ENCODE measurements at places on chromosomes 16 and 17.
A peak's percentile ranks its signal among the peaks of the same experiment; 100 is the strongest.

DNA sequence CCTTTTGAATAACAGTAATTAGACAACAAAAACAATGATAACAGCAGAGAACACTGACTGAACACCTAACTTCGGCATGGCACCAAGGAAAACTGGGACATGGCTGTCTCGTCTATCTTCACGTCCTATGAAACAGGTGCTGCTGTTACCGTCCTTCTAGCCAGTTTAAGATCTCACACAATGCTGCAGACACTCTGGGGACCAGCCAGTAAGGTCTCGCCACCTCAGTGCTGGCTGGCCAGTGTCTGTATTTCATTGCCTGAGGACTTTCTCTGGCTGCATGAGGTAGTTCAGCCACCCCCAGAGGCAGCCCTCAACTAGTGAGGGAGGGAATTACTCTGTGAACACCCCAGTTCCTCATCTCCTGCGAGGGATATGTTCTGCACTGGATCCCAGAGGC is 57.6 kb downstream of the AMFR start:
- no peak for DNase-seq

DNA sequence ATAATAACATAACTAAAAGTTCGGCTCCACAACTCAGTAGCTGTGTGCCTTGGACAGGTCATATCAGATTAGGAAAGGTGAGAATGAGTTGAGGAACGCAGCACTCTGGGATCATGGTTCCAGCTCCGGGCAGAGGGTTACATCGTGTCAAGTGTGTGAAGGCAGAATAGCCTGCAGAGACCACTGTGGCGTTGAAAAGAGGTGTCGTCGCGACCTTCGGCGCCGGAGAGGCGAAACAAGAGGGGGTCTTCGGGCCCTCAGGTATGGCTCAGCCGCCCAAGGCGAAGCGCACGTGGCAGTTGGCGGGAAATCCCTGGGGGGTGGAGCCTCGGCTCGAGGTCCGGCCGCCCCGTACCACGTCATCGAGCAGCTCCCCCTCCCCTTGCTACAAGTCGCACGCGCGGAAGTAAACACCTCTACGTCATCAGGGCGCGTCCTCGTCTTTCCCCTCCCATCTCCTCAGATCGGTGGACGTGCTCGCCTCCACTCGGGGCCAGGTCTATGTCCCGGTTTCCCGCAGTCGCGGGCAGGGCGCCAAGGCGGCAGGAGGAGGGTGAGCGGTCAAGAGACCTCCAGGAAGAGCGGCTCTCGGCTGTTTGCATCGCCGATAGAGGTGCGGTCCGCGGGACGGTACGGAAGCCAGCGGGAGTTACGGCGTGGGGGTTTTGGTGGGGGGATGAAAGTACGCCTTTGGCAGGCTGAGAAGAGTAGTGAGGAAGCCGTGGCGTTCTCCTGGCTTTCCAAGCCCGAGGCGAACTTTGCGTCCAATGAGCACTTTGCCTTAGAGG is at the start of gene DHX40:
Gene DHX40 (plus strand): TSS at position 440 of the 788 bp plus-strand sequence. CDS start 62 bp downstream, at position 502.
- peak; percentile 94 for DNase-seq

GRCh38 chr16:88569985-88570690 is at the start of gene ZC3H18:
ZC3H18 (plus strand) TSS chr16:88570403; CDS start chr16:88577124, 6,721 bp downstream.
- DNase-seq = peak; percentile 93

GRCh38 chr17:13569398-13570123 is 32.2 kb downstream of the HS3ST3A1 start:
- DNase-seq = no peak

DNA sequence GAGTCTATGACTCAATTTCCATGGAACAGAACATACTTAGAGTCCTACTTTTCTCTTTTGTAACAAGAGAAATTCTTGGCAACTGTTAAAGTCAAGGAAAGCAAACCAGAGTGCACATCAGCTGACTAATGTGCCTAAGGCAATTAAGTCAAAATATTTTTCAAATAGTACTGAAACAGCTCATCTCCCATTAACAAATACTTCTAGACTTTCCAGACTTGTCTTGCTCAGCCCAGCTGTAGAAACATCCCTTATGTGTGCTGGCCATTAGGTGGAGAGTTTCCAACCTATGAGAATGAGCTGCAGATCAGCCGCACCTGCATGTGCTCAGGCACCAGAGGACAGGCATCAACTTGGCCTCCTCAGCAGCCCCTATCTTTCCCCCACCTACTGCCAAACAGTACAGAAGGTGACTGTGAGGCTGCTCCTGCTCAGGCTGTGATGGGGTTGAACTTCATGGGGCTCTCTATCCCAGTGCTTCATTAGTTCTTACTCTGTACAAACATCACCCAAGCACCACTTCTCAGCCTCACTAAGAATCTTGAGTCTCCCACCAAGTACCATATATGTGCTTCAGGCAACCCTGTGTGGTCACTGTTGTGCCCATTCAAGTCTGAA is 32.2 kb downstream of the TEX2 start:
- no peak for DNase-seq

DNA sequence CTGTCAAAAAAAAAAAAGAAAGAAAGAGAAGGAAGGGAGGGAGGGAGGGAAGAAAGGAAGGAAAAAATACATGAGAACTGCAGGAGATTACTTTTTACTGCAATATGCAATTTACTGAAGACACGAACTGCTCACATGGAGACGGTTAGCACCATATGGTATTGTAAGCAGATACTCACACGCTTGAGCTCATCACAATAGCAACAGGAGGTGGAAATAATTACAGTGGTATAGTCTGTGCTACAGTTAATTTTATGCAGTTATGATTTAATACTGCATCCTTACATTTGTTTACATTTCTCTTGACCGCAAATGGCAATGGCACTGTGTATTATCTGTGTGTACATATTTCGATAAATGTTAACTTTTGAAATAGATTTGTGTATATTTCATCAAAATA is 21.4 kb upstream of the SLC46A1 start:
- DNase-seq = no peak

- peak; percentile 25 for DNase-seq
Observed at GRCh38 chr17:2929881-2930533, 133.4 kb downstream of the OR1D5 start.

- DNase-seq = no peak
Observed at GRCh38 chr17:56817066-56817465, 16.7 kb downstream of the C17orf67 start.

DNA sequence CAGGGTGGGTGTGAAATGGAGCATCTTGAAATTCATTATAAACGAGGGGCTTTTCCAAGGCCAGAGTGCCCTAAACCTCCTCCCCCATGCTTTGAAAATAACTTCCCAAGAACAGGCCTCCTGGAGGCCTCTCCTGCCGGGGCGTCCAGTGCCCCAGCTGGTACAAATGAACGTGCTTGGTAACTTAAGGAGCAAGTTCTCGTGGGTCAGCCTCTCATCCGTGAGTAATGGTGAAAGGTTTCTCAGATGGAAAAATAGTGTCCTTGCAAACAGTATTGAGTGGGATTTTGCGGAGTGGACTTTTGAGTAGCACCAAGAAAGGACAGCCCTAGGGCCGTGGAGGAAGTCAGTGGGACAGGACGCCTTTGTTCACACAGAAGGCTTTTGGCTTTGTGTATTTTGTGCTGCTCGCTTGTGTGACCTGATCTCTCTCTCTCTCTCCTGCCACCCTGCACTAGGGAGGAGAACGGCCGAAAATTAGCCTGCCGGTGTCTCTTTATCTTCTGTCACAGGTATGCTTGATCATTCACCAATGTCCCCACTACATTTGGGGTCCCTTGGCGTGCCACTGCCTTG is 34.6 kb downstream of the CLEC16A start:
- no peak for DNase-seq

DNA sequence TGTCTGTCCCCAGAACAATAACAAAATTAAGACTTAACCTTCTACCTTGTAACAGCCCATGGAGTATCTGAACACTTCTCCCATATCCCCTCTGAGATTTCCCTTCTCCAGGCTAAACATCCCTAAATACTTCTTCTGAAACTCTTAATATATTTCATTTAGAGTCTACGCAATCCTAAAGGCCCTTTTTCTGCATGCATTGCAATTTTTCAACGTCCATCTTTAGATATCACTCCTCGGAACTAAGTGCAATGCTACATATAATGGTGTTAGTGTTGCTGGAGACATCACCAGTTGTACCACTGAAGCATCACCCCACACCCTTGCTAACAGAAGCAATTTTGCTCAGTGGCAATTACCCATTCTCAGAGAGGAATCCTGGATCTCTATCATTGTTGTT is 13.2 kb downstream of the GRIN2A start:
- DNase-seq = no peak

DNA sequence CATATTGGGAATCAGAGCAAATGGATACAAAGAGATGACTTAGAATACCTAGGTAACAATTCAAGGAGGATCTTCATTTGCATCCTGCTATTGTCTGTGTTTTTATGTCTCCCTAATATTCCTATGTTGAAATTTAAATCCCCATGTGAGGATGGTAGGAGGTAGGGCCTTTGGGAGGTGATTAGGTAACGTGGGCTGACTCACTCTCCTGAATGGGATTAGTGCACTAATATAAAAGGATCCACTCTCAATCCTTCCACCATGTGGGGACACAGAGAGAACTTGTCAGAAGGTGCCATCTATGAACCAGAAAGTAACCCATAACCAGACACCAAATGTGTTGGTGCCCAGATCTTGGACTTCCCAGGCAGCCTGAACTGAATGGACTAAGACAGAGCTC is 83.4 kb downstream of the CDH8 start:
- DNase-seq = no peak

DNA sequence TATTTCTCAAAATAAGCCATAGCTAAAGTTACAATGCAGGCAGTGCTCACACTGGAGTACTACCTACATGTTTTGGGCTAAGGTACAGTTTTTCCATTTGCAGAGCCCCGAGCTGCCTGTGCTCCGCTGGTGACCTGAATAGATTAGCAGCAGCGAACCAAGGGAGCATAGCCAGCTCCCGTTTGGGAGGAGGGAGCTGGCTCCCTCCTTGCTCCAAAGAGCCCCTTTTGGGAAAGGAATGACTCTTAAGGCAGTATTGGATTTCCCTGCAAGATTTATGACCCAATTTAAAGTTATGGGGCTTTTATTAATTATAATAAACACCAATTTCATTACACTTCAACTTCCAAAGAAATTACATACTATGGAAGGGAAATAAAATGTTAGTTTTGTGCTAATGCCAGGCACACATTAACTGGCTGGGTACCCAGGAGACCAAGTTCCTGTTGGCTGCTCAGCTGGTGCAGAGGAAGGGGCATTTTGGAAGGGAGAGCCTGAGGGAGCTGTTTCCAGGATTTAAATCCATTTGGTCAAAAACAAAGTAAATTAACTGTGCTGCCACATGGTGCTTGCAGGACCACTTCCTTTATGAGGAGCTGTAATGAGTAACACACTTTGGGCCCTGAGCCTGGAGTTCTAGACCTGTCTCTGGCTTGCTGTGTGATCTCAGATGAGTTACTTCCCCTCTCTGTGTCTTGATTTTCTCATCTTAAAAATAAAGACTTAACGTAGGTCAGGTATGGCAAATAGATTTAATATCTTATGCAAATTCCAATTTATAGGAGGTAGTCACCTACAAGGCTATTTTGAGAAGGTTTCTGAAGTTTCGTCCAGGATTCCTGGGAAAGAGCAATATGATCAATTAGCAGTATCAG is 362.1 kb upstream of the CCL2 start:
- no peak for DNase-seq

DNA sequence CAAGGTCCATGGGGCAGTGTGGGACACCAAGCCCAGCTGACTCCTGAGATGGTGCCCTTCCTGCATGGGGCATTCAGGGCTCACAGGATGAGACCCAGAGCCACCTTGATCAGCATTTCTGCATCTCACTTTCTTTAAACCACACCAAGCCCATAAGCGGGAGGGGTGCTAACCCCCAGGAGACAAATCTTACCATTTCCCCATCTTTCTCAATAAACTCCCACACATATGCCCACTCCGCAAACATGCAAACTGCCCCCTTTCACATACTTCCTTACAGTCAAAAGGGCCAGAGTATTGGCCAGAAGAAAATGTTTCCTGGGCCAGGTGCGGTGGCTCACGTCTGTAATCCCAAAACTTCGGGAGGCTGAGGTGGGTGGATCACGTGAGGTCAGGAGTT is 3.7 kb upstream of the SLC39A11 start:
- DNase-seq = no peak

DNA sequence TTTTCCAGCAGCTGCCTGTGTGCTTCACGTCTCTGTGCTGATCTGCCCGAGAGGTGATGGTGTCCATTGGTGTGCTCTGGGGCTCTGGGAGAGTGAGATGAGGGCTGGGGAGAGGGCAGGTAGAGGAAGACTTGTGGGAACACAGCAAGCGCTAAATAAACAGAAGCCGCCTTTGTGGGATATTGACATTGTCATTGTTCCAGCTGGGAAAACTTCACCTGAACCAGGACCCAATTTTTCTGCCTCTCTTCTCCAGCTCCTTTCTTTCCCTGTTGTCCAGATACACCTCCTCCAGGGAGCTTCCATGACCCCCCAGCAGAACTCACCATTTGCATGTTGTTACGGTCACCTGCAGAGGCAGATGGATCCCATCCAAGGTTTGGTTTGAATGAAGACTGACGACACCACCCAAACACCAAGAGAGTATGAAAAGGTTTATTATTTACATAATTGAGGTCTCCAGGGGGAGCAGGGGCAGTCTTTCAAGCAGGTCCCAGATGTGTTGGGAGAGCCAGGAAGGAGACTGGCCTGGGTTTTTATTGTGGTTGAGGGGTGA is 3.6 kb upstream of the ITGA3 start:
- DNase-seq = no peak

DNA sequence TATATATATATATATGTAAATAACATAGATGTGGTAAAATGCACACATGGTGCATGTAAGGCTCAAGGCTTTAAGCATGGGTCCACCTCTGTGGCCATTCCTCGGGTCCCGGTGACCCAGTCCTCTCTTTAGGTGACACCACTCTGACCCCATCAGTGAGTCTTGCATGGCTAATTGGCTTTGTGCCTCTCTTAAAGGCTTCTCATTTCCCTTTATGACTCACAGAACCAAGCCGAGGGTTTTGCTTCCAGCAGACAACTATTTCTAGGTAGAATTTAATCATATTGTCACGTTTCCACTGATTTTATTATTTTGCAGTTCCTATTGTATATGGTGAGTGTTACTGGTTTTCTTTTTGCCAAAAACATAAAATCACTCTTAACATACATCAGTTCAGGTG is 59.7 kb downstream of the PLCG2 start:
- no peak for DNase-seq

GRCh38 chr17:760371-760770 is 8.3 kb upstream of the GEMIN4 start:
- DNase-seq = no peak

DNA sequence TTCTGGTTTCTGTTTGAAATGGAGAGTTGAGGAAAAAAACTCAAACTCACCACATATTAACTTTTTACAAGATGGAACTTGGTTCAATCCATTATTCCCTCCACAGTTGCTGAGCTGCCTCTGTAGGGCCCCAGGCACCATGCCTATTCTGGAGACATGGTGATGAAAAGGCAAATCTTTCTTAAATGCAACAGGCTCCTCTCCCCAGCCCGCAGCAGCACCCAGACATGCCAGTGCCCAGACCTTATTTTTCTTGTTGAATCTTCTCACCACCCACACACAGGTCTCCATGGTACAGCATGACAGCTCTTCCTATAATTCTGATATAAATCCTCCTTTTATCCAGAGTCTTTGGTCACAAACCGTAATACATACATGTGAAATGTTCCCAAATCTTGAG is 7.6 kb downstream of the CYTH1 start:
- DNase-seq = no peak

GRCh38 chr17:57107498-57108101 is 22.6 kb downstream of the AKAP1 start:
- no peak for DNase-seq

Measured in stimulated activated CD4-positive, alpha-beta T cell treated with anti-CD3 and anti-CD28 coated beads, Interleukin-12 subunit alpha, Interleukin-12 subunit beta, amount 100 ng/mL, for 48 hours (primary cell).